ENCODE measurements at places on chromosomes 1 and 21.

DNA sequence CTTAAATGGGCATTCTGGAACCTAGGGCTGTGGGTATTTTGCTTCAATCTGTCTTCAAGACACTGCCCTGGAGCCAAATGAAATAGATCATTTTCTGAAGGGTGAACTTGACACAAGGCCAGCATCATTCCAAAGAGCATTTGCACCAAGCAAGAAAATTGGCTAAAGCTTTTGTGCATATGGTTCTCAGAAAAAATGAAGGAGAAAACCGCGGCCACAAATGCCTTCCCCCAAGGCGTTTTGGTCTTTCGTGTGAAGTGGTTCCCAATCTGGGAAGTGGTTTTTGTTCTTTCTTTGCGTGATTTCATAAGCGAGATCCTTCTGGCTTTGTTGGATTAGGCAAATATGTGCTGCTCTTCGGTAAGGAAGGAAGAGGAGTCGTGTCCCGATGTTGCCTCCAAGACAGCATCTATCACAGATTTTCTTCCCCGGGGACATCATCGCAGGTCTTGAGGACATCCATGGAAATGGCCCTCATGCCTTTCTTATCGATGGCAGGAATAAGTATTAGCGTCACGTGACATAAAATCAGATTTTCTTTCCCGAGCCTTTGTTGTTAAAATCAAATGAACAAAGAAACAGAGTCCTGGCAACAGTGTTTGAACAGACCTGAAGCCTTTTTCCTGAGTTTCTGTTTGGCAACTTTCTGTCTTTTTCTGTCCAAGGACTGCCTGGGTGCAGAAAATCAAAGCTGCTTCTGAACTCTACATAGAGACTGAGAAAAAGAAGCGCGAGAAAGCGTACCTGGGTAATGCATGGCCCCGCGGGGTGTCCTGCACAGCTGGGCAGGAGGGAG is 31.0 kb downstream of the ATP5PO start:
- no peak for DNase-seq

DNA sequence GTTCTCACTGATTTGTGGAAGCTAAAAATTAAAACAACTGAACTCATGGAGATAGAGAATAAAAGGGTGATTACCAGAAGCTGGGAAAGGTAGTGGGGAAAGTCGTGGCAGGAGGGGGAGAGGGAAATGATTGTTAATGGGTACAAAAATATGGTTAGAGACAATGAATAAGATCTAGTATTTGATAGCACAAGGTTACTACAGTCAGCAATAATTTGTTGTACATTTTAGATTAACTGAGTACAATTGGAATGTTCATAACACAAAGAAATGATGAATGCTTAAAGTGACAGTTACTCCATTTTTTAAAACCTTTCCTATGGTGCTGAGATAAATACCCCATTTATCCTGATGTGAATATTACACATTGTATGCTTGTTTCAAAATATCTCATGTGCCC is 102.3 kb downstream of the DTL start:
- no peak for DNase-seq

DNA sequence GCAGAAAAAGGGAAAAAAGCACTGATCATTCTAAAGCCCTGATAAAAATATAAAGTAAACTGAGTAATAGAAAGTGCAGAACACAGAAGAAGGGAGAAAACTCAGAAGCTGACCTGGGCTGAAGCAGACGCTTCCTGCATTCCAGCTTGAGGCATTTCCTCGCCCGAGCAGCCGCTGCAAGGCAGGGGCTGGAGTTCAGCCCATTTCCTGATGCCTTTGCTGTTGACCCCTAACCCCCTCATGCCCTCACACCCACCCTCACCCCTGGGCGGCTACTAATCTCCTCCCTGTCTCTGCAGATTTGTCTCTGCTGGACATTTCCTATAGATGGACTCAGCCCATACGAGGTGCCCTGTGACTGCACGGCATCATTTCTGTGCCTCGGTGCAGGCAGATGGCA is 227.8 kb downstream of the NPHP4 start:
- no peak for DNase-seq

- no peak for DNase-seq
These were observed 39.7 kb downstream of the PCNT start for GRCh38 chr21:46363698-46364097.

- peak; percentile 66 for DNase-seq
These were observed 22.5 kb upstream of the DPYD start for GRCh38 chr1:97943354-97943753.

GRCh38 chr1:51569284-51570062 is 47.4 kb upstream of the OSBPL9 start:
- peak; percentile 92 for DNase-seq

GRCh38 chr1:107572674-107573211 is 392.2 kb downstream of the VAV3 start:
- peak; percentile 81 for DNase-seq

DNA sequence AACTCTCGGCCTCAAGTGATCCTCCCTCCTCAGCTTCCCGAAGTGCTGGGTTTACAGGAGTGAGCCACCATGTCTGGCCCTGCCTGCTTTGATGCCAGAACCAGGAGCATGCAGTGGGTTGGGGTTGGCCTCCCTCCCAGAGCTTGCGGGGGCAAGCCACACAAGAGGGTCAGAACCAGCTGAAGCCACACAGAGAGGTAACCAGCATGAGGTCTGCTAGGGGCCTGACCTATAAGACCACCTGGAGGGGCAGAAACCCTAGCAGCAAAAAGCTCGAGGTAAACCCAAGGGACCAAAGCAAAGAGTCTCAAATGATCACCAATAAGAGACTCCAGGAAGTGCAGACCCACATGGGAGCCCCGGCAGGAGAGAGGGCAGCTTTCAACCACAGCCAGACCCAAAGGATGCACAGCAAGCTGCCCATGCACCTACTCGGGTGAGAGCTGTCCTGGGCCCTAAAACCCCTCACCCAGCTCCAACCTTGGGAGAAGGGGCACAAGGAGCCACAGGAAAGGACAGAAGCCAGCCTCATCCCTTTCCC is 81.2 kb downstream of the TOMM20 start:
- no peak for DNase-seq

DNA sequence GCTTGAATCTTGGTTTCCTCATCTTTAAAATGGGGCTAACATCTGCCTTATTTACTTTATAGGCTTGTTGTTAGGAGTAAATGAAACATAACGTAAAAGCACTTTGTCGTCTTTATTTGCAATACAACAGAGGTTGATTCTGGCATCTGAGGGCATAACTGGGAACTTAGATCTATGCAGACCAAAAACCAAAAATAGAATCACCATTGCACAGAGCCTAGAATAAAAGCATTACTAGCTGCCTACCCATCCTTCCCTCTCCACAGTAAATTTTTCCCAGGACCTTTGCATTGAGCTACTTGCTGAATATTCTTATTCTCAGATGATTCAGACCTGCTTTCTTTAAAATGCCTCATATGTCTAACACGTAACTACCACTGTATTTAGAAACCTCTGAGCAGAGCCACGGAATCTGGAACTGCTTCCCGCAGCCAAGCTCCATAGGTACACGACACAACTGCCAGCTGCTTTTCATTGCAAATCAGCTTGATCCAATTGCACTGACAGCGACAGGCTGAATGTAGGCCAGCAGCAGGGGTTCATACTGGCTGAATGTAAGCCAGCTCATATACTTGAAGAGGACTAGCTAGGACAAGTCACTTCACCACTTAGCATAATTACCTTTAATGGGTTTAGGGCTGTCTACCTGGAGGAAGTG is 33.2 kb upstream of the SERBP1 start:
- DNase-seq, result no peak

DNA sequence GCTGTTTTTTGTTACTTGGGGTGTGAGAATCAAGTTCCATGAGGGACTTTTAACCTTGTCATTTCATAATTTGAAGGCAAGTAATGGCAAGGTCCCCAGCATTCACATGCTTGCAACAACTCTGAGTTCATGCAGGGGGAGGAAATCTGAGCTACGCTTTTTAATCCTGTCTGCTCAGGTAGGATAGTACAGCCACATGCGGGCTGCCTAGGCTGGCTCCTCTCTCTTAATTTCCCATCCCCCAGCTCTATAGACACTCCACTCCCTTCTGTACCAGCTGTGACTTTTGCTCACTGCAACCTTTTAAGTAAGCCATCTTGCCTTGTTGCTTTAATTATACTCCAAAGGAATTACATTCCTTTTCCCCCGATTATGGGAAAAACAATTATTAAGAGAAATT is 30.1 kb downstream of the PTGFR start:
- DNase-seq, result no peak

- DNase-seq, result no peak
These were observed at the start of gene UBE2U for GRCh38 chr1:64203420-64203819. TSS of gene UBE2U (plus strand) at chr1:64203623. CDS start at chr1:64204051, 428 bp downstream.

DNA sequence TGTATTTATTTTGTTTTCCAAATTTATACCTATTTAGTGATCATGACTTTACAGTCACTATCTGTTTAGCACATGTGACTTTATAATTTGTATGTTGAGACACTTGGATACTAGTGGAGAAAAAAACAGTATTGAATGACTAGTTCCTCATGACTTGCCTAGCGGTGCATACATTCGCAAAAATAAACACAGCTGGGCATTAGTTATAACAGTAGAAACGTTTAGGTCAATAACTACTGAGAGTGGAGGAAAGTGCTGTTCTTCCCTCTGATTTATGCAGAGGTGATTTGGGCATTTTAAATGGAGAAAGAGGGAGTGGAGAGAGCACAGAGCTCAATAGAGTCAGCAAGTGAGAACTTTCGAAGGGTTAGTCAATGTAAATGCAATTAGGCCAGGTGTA is 1679.0 kb upstream of the B3GALT2 start:
- DNase-seq, result no peak

DNA sequence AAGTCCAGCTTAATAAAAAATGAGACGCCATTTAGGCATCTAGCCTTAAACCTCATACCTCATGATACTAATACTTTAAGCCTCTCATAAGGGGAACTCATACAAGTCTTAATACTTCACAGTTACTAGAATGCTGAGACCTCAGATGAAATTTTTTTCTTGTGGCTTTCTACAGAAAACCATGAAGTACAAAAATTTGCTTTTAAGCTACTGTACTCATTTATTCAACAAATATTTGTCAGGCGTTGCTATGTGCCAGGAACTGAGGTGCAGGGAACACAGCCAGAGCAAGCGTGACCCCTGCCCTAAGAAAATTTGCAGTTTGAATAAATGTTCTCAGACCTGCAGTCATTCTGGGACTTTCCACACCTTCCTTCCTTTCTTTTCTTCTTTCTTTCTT is 150.6 kb downstream of the MRPL39 start:
- DNase-seq, result no peak

GRCh38 chr1:188127507-188127906 is 1298.8 kb downstream of the PLA2G4A start:
- peak; percentile 3 for DNase-seq

DNA sequence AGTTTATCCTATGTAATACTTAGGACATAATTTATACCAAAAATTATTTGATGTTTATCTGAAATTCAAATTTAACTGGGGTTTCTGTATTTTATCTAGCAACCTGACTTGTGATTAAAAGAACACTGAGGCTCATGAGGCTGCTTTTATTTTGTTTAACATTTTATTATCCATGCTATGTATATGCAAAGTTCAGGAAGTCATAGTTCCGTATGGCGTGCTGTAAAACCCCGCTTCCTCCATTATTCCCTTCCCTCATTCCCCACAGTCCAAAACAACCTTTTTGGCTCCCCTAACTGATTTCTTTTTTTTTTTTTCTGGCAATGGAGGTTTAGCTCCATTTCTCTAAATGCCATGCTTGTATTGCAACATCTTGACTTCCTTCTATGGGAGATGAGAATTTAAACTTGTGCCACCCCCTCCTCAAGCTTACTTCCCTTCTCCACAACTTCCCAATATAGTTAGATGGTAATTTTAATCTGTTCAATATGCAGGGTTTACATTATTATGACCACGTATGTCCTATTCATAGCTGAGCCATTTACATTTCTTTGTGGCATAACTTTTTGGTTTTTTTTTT is 138.0 kb upstream of the DNAH14 start:
- DNase-seq, result no peak

- peak; percentile 98 for DNase-seq
These were observed 2.2 kb upstream of the IRF6 start for GRCh38 chr1:209808059-209808581.

DNA sequence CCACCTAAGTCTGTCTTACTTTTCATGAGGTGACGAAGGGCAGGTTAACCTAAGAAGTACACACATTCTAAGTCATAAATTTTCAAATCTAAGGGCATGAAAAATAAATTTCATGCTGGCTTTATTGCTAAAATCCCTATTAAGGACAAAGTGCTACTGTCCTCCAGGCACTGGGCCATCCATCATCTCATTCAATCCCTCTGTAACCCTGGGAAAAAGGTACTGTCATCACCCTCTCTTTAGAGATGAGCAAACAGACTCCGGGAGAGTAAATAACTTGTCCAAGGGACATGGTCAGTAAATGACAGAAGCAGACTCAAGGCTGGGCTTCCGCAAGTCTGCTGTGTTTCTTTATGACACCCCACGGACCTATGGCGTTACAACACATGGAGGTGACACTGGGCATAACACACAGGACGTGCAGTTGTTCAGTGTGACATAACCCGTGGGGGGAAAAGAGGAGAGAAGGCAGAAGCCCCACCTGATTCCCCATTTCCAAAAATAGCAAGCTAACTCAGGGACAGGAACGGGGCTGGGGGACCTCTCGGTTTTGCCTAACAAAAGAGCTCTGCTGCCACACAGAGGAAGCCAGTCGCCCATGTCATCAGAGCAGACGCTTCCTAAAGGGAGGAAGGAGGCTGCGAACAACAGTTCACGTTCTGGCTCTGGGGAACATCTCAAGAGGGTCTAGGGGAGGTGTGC is 12.5 kb upstream of the SRM start:
- DNase-seq, result no peak

GRCh38 chr21:46465651-46466050 is 7.0 kb downstream of the DIP2A start:
- DNase-seq, result no peak

DNA sequence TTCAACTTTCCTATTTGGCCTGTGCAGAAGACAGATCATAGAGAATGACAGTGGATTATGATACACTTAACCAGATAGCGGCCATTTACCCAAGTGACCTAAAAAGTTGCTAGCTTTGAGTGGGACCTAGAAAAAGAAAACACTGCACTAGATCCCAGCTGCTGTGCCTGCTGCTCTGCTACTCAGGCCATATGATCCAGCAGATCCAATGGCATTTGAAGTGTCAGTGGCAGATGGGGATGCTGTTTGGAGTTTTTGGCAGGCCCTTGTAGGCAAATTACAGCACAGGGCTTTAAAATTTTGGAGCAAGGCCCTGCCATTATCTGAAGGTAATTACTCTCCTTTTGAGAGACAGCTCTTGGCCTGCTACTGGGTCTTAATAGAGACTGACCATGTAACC is 74.0 kb upstream of the KCNE2 start:
- DNase-seq, result no peak

- peak; percentile 37 for DNase-seq
These were observed 195.1 kb downstream of the HLX start for GRCh38 chr1:221074332-221074731.

DNA sequence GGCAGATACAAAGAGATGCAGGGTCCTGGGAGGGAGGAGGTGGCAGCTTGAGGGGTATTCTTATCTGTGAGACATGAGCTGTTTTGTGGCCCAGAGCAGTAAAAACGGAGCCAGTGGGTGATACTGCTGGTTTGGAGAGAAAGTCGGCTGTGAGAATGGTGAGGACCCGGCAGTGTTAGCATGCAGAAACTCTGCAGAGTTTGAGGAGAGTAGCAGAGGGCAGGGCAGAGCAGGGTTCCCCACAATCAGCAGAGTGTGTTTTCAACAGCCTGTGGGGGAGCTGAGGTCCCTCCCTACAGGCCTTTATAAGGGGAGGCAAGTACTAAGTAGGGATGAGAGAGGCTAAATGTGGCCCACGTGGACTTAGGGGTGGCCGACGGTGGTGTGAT is 423 bp downstream of the SLAMF8 start:
- no peak for DNase-seq

Measured in HT1080 (cell line).